Astrocyte (in vitro differentiated cells and primary cell): ENCODE measurements at places on chromosomes 7 and 10.

- DNase-seq, result peak; percentile 54
Observed at GRCh38 chr7:24573554-24574338, 494 bp downstream of the PALS2 start.

- DNase-seq, result no peak
Observed at GRCh38 chr10:132551093-132551807, 13.7 kb downstream of the INPP5A start.

- no peak for DNase-seq
Observed at GRCh38 chr10:70607936-70608335, 5.4 kb upstream of the PRF1 start.

- DNase-seq, result no peak
Observed at GRCh38 chr10:128675405-128675804, 549.2 kb upstream of the MKI67 start.

DNA sequence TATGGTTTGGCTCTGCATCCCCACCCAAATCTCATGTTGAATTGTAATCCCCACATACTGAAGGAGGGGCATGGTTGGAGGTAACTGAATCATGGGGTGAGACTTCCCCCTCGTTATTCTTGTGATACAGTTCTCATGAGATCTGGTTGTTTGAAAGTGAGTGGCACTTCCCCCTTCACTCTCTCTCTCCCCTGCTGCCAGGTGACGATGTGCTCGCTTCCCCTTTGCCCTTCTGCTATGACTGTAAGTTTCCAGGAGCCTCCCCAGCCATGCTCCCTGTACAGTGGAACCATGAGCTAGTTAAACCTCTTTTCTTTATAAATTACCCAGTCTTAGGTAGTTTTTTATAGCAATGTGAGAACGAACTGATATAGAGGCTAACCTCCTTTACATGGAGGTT is 16.6 kb downstream of the PLPP4 start:
- DNase-seq, result no peak

DNA sequence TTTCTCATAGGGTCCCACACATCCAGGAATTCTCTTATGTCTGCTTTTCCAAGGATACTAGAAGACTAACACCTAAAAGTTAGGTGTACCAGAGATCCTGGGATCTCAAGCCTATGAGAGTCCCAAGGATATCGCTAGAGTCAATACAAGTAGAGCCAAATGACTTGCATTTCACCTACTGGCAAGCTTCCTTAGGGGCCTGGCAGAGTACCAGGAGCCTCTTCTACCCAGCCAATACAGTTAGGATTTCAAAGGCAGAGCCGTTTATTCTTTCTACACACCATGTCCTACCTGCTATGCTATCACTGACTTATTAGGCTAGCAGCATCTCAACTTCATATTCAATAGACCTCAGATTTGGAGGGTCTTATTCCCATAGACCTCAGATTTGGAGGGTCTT is 53.5 kb upstream of the UNC5B start:
- DNase-seq, result no peak

GRCh38 chr7:129517931-129518330 is 15.6 kb downstream of the SMKR1 start:
- DNase-seq, result no peak

DNA sequence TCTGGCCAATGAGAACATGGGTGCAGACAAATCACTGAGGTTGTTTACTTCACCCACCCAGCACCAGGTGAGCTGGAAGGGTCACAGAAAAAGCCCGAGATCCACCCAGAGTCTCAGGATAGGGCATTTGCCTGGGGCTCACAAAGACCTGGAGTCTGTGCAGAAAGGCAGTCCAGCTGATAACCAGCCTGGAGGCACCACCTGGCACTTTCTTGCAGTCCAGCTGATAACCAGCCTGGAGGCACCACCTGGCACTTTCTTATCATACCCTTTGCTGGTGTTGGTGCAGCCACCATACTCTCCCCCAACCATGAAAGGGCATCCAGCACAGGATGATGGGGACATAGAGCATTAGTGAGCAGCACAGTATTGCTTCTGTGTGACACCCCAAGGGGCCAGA is 104.1 kb downstream of the PPP1R3C start:
- no peak for DNase-seq

GRCh38 chr7:39414224-39415035 is 151.8 kb upstream of the YAE1 start:
- DNase-seq, result peak; percentile 40

- DNase-seq, result peak; percentile 48
Observed at GRCh38 chr7:83936056-83936708, 258.4 kb downstream of the SEMA3A start.

DNA sequence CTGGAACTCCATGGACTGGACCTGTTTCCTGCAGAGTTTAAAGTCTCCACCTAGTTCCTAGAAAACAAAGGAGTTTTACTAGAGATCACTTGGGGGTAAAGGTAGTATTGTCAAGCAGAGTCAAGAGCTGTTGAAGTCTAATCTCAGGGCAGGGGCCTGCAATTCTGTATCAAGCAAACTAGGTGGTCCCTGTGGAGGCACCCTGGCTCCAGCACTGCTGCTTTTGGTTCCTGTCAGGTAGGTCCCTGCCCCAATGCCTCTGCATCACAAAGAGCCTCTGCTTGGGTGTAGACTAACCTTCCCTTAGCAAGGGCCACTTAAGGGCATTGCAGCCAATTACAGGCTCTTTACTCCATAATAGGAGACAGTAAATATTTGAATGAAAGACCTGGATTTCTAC is 22.5 kb downstream of the ZSCAN25 start:
- DNase-seq, result no peak

DNA sequence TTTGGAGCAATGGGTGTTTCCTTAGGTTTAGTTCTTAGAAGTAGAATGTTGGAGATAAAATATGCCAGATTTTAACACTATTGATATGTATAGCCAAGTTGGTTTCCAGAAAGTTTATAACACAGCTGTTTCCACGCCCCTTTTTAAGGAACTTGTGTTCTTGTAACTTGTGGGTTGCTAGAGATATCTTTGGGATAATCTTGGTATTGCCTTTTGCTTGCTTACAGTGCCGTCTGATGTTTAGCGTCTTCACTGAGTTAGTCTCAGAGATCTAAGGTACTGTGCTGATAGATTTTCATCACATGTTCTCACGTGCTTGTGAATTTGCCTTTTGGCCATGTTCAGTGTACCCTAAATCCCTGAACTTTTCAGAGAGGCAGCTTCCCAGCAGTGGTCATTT is 12.4 kb downstream of the TMEM248 start:
- DNase-seq, result no peak

DNA sequence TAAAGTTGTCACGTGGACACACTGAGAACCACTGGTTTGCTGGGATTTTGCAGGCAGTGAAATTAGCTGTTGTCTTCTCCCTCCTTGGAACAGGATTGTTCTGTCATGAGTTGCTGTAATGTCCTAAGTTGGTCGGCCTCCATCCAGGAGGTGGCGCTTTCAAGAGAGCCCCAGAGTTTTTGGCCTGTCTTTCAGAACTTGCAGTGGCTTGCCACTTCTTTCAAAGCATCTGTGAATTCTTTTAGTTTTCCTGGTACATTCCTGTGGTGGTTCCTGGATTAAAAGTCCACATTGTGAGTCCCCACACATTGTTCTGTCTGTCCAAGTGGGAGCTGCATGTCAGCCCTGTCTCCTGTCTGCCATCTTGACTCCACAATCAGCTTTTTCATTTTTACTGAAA is 133.8 kb downstream of the PON1 start:
- DNase-seq, result no peak

- DNase-seq, result no peak
Observed at GRCh38 chr7:108724251-108725100, 154.8 kb downstream of the DNAJB9 start.

GRCh38 chr7:44712012-44712411 is 36.6 kb upstream of the ZMIZ2 start:
- DNase-seq, result no peak

DNA sequence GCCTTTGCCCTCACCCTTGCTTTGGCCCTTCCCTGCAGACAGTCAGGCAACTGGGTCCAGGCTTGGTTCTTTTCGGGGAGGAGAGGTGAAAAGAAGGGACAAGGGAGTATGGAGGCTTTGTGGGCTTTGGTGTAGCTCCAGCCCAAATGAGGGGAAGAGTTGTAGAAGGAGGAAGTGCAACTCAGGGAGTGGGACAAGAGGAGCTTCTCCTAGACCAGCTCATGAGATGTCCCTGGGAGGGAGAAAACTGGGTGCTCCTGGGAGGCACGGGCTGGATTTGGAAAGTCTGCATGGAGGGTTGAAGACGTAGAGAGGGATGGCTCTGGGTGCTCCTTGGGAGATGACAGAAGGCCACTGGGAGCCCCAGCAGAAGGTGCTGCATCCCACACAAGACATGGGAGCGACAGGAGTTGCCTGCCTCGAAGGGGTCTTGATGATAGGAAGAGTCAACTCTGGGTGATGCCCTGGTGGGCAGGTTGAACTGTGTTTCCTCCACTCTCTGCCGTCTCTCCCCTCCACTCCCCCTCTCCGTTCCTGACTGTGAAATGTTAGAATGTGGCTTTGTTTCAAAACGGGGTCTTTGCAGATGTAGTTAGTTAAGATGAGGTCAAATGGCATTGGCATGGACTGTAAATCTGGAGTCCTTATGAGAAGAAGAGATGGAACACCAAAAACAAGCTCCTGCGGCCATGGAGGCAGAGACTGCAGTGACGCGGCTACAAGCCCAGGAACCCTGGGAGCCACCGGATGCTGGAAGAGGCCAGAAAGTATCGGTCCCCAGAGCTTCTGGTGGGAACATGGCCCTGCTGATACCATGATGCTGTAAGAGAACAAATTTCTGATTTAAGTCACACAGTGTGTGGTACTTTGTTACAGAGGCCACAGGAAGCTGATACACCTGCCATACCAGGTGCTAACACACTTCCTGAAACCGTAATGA is 298.5 kb downstream of the GLRX3 start:
- no peak for DNase-seq

- no peak for DNase-seq
Observed at GRCh38 chr10:121830101-121830500, 97.7 kb downstream of the ATE1 start.

DNA sequence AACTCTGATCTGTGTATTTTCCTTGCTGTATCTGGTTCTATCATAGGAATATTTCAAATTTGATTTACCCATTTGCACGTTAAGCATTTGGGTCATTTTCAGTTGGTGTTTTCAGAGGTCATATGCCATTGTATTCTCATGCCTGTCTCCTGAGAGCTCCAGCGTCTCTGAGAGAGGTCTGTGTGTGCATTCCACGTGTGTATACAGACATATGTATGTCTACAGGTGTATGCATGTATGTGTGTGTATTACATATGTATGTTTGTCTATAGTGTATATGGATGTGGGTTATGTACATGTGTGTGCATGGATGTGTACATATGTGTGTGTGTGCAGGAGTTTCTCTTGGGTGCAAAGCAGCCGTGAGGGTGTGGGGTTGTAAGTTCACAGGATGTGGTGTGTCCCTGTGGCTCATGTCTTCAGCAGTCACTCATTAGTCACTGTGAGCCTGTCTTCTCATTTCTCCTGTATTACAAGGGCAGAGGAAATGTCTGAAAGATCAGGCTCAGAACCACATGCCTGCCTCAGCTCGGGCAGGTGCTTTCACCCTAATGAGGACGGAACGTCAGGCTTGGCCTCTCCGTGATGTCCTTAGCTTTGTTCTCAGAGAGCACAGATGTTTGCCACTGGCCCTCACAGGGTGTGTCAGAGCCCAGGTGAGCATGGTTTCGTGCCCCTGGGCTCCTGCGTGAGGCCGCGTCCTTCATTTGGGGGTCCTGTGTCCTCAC is 101.6 kb downstream of the NKX6-2 start:
- peak; percentile 47 for DNase-seq

- DNase-seq, result no peak
Observed at GRCh38 chr10:20903635-20904390, 6.7 kb upstream of the NEBL start.

GRCh38 chr10:133442967-133443924 is 10.5 kb upstream of the SCART1 start:
- DNase-seq, result no peak

DNA sequence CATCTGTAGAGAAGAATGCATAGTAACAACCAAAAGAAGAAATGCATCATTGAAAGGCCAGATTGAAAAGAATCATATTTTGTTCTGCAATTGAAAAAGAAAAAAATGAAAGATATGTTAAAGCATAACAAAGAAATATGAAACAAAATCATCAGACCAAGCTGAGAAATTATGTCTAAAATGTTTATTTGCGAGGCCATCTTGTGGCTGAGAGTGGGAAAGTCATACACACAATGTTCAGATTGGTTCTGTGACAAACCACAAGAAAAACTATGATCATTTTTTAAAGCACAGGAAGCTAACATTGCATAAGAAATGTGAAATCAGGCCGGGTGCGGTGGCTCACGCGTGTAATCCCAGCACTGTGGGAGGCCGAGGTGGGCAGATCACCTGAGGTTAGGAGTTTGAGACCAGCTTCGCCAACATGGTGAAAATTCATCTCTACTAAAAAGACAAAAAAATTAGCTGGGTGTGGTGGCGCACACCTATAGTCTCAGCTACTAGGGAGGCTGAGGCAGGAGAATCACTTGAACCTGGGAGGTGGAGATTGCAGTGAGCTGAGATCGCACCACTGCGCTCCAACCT is 36.6 kb downstream of the ABCB5 start:
- DNase-seq, result peak; percentile 25

DNA sequence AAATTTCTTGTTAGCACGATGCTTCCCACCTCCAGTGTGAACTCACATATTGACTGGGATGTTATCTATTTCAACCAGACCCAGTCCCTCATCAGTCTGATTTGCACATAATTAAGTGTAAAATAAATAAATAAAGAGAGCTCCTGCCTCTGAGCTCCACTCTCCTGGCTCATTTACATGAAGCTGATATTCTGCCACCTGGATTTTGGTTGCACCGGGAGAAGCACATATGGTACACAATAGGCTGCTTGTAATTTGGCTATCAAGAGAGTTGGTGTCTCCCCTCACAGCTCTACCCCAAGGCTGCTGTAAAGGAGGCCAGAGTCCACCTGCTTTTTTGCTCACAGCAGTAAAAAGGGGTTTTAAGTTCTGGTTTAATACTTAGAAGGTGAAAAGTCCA is 610.5 kb downstream of the KCNMA1 start:
- no peak for DNase-seq

DNA sequence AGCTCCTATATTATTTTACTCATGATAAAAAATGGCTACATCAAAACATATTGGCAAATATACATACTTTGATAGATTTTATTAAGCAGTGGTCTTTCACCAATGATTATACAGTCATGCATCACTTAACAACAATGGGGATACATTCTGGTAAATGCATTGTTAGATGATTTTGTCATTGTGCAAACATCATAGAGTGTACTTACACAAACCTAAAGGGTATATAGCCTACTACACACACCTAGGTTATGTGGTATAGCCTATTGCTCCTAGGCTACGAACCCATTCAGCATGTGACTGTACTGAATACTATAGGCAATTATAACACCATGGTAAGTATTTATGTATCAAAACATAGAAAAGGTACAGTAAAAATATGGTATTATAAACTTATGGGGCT is 98.9 kb upstream of the IL6 start:
- no peak for DNase-seq

DNA sequence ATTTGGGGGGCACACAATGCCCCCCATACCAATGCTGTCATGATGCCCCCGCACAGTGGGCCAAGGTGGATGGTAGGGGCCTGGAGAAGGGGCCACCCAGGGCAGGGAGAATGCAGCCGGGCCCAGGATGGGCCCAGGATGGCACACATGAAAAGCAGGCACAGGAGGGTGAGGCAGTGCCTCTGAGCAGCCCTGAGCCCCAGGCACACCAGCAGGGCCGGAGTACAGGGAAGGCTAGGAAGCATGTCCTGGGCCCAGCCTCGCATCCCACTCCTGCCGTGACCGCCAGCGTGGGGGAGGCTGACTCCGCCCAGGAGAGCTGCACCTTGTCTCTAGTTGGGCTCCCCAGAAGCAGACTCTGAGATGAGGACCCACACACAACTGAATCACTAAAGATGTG is 59.3 kb upstream of the TMEM72 start:
- no peak for DNase-seq

- DNase-seq, result peak; percentile 32
Observed at GRCh38 chr7:106768324-106768751, 96.7 kb upstream of the PIK3CG start.
